ENCODE measurements at places on chromosomes 16 and 17.

GRCh38 chr16:85464383-85465305 lies 148.5 kb upstream of the GSE1 start:
- no peak overlapping the region for H3K27ac ChIP-seq
- H3K36me3 ChIP-seq: no peaks in the 10 kb centered on the region
- DNase-seq: no peak
- H3K27me3 ChIP-seq: peaks cover 23% of the 10 kb centered on the region
- H3K4me3 ChIP-seq: no peak overlapping the region

GRCh38 chr16:88295671-88296436 lies 86.9 kb upstream of the ZNF469 start:
- H3K4me1 ChIP-seq: no peaks in the 10 kb centered on the region
- H3K36me3 ChIP-seq: no peaks in the 10 kb centered on the region
- H3K27me3 ChIP-seq: no peaks in the 10 kb centered on the region
- DNase-seq: no peak
- no peak overlapping the region for H3K27ac ChIP-seq

DNA sequence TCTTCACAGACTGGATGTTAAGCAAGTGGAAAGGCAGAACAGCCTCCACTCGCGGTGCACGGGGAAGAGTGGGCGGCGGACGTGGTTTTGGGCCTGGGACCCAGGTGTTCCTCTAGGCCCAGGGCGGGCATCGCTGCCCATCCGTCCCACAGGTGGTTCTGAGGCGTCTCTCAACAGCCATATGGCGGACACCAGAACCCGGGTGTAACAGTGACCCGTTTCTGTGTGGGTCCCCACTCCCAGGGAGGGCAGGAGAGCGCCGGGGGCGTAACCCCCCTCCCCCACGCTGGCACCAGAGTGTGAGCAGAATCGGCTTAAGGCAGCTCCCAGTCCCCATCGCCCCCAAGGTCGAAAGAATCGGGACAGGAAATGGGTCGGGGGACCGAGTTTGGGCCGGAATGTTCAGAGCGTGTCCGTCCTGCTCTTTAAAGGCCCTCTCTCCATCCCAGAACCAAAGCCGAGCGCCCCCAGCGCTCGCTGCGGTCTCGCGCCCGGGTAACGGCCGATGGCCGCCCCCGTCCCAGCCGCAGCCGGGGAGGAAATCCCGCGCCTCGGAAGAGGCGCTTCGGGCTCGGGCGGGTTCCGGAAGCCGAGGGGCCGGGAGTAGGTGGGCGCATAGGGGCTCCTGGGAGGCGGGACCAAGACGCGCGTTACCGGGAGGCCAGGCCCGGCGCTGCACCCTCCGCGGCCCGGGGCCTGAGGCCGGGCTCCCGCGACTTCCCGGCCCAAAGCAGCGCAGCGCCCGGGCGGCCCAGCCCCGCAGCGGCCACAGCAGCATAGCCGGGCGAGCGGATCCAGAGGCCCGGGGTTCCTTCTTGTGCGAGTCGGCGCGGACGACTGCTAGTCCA lies at the start of gene TK2:
Gene TK2, minus strand, starts transcription at position 839 of the 848 bp plus-strand sequence. Its CDS starts 61 bp downstream, at position 778.
- no peaks in the 10 kb centered on the region for H3K36me3 ChIP-seq
- H3K27ac ChIP-seq: peak within 1 kb of the TSS; percentile 99
- H3K4me1 ChIP-seq: peaks cover 63% of the 10 kb centered on the region
- peak within 1 kb of the TSS; percentile 63 for H3K4me3 ChIP-seq
- peak; percentile 72 for DNase-seq

GRCh38 chr17:202501-202951 lies 21.1 kb upstream of the DOC2B start:
- no peak overlapping the region for H3K4me3 ChIP-seq
- no peaks in the 10 kb centered on the region for H3K27me3 ChIP-seq

GRCh38 chr17:48552466-48553189 lies 7.7 kb upstream of the HOXB2 start:
- H3K4me3 ChIP-seq: no peak overlapping the region
- no peak overlapping the region for H3K27ac ChIP-seq
- DNase-seq: no peak
- no peaks in the 10 kb centered on the region for H3K4me1 ChIP-seq
- H3K27me3 ChIP-seq: peaks cover 18% of the 10 kb centered on the region
- H3K36me3 ChIP-seq: peaks cover 4% of the 10 kb centered on the region

DNA sequence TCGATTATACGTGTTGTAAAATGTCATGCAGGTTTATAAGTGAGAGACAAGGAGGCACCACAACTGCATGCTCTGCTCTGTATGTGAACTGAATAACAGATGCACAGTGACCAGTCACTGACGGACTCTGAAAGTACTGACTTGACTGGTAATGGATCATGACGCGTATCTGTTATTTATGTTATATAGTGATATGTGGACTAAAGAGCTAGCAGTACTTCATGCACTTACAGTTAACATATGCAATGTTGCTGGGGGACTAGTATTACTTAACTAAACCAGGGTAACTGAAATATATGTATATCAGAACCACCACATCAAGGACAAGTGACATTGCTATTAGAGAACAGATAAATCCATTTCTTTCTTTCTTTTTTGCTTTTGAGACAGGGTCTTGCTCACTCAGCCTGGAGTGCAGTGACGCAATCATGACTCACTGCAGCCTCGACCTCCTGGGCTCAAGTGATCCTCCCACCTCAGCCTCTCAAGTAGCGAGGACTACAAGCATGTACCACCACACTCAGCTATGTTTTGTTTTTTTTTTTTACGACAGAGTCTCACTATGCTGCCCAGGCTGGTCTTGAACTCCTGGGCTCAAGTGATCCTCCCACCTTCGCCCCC lies 17.2 kb downstream of the COIL start:
- H3K36me3 ChIP-seq: peaks cover 61% of the 10 kb centered on the region
- H3K4me1 ChIP-seq: no peaks in the 10 kb centered on the region
- DNase-seq: no peak
- no peak overlapping the region for H3K27ac ChIP-seq

GRCh38 chr16:27618606-27619327 lies 68.8 kb downstream of the KATNIP start:
- no peak for DNase-seq
- H3K36me3 ChIP-seq: no peaks in the 10 kb centered on the region
- no peak overlapping the region for H3K4me3 ChIP-seq
- no peaks in the 10 kb centered on the region for H3K27me3 ChIP-seq

- peaks cover 49% of the 10 kb centered on the region for H3K4me1 ChIP-seq
- no peaks in the 10 kb centered on the region for H3K27me3 ChIP-seq
- DNase-seq: no peak
- peak overlapping the region; percentile 53 for H3K27ac ChIP-seq
- no peak overlapping the region for H3K4me3 ChIP-seq
- H3K36me3 ChIP-seq: no peaks in the 10 kb centered on the region
Measured at GRCh38 chr17:17740615-17741348, 59.5 kb downstream of the RAI1 start.

DNA sequence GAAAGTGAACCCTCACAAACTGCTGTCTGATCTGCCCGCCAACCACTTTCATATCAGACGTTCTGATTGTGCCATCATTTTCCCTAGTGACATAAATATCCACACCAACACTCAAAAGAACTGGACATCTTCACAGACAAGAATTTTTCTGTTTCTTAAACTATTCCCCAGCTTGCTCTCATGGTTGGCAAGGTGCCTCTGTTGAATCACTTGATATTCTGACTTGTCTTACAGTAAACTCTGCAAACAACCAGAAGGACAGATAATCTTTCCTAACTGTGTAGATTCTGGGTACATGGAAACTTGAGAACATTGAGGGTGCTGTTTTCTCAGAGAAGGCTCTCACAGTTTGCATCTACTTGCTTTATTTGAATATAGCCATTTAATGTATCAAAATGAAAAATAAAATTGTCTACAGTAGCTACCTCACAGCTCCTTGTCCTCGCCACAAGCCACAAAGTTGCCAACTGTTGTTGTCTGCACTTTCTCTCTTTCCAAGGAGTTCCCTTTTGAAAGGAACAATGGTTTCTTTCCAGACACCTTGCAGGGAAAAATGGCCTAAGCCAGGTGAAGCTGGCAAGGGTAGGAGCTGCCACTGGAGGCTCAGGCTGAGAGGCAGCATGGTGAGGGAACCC lies 46.0 kb upstream of the ADAMTS18 start:
- H3K4me3 ChIP-seq: no peak overlapping the region
- no peak overlapping the region for H3K27ac ChIP-seq
- peak; percentile 7 for DNase-seq
- H3K4me1 ChIP-seq: no peaks in the 10 kb centered on the region
- H3K36me3 ChIP-seq: no peaks in the 10 kb centered on the region
- no peaks in the 10 kb centered on the region for H3K27me3 ChIP-seq

DNA sequence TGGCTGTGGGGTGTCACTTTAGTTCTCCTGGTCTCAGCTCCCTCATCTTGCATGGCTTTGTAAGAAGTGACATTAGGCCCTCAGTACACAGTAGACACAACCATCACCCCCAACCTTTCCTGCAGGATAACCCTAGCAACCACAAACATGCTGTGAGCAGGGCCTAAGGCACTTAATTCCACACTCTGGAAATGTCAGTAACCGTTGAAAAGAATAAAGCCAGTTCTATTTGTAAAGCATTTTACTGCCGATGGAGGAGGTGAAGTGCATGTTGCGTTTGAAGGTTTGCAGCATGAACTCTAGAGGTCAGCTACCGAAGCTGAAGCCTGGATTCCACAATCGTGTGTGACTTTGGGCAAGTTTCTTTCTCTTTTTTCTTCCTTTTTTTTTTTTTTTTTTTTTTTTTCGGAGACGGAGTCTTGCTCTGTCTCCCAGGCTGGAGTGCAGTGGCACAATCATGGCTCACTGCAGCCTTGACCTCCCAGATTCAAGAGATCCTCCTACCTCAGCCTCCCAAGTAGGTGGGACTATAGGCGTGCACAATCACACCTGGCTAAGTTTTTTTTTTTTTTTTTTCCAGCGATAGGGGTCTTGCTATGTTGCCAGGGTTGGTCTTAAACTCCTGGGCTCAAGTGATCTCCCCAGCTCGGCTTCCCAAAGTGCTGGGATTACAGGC lies 26.1 kb upstream of the TOB1 start:
- no peak overlapping the region for H3K4me3 ChIP-seq
- H3K27me3 ChIP-seq: no peaks in the 10 kb centered on the region
- no peak overlapping the region for H3K27ac ChIP-seq
- no peaks in the 10 kb centered on the region for H3K36me3 ChIP-seq

DNA sequence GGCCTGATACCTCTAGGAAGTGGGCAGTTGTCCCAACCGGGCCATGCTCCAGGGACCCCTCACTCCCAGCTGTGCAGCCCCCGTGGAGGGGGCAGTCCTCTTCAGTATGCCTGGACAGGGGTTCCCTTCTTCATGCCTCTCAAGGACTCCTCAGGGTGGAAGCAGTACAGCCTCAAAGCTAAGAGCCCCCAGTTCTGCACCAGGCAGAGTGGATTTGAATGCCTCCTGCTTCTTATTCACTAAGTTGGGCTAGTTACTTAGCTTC lies 23.9 kb upstream of the ST6GALNAC1 start:
- H3K27me3 ChIP-seq: no peaks in the 10 kb centered on the region
- no peak overlapping the region for H3K27ac ChIP-seq
- no peaks in the 10 kb centered on the region for H3K36me3 ChIP-seq
- peaks cover 25% of the 10 kb centered on the region for H3K4me1 ChIP-seq
- DNase-seq: no peak

- peaks cover 10% of the 10 kb centered on the region for H3K27me3 ChIP-seq
- no peak for DNase-seq
- peaks cover 12% of the 10 kb centered on the region for H3K4me1 ChIP-seq
- peaks cover 24% of the 10 kb centered on the region for H3K36me3 ChIP-seq
Measured at GRCh38 chr16:30780549-30780948, 6.5 kb downstream of the ZNF629 start.

DNA sequence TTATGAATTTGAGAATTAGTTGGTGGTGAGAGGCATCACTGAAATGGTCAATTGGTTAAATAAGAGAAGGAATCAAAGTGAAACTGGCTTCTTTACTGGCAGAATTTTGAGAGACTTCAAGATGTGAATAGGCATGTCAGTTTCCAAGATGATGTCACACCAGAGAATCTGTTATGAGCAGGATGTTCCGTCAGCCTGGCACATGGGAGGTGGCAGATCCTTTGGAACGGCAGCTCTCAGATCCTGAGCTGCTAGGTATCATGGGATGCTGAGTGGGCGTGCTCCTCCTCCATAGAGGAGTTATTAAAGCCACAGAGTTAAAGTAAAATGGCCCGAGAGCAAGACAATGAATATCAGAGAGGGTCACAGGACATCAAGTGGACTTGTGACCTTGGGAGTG lies 444.3 kb upstream of the HSBP1 start:
- H3K27me3 ChIP-seq: no peaks in the 10 kb centered on the region
- no peaks in the 10 kb centered on the region for H3K4me1 ChIP-seq
- no peak overlapping the region for H3K27ac ChIP-seq
- no peak for DNase-seq
- H3K36me3 ChIP-seq: no peaks in the 10 kb centered on the region

GRCh38 chr17:82927661-82928601 lies 88.1 kb upstream of the ZNF750 start:
- no peak for DNase-seq
- H3K27ac ChIP-seq: no peak overlapping the region
- no peaks in the 10 kb centered on the region for H3K4me1 ChIP-seq
- H3K4me3 ChIP-seq: no peak overlapping the region
- no peaks in the 10 kb centered on the region for H3K27me3 ChIP-seq

DNA sequence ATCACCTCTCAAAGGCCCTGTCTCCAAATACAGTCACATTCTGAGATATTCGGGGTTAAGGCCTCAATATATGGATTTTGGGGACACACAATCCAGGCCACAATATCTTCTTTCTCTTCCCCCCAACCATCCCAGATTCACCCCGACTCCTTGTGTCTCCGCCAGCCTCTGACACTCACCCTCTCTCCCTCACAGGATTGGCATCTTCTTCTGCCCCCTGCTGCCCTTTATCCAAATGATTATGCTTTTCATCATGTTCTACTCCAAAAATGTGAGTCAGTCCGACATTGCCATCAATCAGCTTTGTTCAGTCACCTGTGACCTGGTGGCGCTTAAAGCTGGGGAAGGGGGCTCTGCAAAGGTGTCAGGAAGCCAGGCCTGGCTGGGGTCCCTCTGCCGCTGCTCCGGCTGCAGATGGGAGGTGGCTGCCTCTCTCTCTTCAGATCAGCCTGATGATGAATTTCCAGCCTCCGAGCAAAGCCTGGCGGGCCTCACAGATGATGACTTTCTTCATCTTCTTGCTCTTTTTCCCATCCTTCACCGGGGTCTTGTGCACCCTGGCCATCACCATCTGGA lies 35.1 kb downstream of the GDE1 start:
- no peaks in the 10 kb centered on the region for H3K27me3 ChIP-seq
- H3K36me3 ChIP-seq: no peaks in the 10 kb centered on the region
- DNase-seq: no peak
- H3K27ac ChIP-seq: no peak overlapping the region

All from thymus (tissue), 14 donors.